ENCODE measurements at places on chromosomes 16 and 17. TPM values are rescaled to one million over a fixed set of nuclear protein-coding genes. Genes with fewer than 3 reads are reported as not detected.
A peak's percentile ranks its signal among the peaks of the same experiment; 100 is the strongest.

DNA sequence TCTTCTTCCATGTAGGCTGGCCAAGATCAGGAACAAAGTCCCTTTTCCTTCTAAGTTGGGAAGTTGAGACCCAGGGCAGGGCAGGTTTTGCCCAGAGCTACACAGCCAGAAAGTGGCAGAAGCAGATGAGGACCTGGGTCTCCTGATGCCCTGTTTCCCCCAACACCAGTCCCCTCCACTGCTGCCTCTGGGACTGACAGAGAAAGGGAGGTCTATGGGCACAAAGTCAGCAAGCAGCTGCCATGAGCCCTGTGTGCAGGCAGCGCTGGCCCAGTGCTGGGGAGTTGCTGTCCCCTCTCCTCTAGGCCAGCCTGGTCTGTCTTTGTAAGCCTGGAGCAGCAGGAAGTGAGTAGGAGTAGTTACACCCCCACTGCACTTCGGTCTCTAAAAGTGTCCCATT, 46.9 kb upstream of the NKD1 start:
- no peak for DNase-seq

DNA sequence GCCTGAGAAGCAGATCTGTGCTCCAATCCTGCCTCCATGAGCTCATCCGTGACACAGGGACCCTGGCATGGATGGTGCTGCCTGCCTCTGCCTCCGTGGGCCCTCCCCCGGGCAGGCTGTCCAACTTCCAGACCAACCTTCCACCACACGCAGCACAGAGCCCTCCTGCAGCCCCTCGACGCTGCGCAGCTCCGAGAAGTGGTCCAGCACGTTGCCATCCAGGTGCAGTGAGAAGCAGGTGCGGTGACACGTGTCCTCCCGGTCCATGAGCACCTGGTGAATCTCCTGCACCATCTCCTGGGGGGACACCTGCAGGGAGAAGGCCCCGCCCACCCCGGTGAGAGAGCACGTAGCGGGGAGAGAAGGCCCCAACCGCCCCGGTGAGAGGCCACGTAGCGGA, 8.4 kb downstream of the CLUH start:
- no peak for DNase-seq

GRCh38 chr16:87252269-87252970, 64.8 kb downstream of the C16orf95 start:
- DNase-seq = no peak

DNA sequence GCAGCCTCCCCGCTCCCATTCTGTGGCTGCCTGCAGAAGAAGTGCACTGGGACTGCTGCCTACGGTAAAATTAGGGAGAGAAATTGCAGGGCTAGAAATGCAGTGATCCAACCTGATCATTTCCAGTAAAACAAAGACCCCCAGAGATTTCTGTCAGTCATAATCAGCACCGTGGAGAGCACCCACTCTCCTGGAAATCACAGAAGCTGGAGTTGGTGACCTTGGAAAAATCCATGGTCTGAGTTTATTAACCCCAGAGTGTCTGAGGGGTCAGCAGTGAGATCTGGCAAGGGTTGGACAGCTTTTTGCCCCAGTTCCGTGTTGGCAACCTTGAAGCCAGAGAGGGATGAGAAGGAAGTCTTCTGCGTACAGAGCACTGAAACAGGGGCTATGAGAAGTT, 7.8 kb downstream of the SYCE1L start:
- no peak for DNase-seq

DNA sequence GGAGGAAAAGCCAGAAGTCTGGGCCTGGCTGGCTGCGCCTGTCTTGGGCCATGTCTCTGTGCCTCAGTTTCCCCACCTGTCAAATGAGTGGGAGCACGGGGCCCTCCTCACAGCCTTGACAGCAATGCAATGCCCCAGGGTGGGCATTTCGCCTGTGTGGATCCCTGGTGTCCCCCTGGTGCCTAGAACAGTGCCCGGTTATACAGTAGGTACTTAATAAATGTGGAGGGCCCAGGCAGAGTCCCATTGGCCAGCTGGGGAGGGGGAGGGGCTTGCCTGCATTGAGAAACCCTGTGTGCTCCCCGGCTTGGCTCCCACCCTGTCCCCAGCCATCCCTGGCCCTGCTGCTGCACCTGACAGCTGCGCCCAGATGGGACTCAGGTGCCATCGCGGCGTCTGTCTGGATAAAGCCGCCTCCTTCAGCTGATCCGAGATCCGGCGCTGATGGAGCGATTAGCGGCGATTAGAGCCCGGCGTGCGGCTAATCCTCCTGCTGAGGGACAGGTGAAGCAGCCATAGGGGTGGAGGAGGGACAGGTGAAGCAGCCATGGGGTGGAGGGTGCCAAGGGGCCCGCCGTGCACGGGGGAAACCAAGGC, 12.4 kb downstream of the ZFPM1 start:
- DNase-seq = no peak

DNA sequence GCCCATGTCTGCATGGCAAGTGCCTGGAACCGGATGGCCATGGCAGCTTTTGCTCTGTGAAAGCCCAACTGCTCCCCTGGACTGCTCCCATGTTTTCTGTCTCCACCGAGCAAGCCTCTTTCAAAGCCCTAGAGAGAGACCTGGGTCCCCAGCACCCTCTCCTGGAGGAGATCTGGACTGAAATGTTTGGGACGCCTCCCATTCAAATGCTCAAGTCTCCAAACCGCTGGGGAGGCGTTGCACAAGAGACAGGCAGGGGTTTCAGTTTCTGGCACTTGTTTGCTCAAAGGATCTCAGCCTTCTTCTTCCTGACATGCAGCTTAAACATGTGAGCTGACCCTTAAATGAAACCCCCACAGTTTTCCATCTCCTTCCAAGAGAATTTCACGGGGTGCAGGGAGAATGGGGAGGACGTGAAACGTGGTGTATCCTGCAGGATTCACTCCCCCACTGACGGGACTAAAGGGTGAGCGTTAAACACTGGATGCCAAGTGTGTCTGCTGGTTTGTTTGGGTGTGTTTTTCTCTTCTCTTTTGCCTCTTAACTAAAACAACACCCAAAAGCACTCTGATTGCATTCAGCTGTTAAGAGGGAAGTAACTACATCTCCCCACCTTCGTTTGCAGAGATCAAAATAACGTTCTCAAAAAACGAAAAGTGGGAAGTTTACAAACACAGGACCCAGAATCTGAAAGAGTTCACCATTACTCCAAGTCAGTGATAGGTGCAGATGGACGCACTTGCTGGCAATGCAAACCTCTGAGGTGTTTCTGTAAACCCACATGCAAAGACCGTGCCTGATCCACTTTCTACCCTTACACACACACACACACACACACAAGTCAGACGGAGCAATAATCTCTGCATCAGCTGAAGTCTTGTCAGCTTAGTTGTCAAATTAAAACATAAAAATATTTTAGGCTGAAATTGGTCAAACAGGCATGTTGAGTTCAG, 256.9 kb downstream of the C16orf95 start:
- DNase-seq = peak; percentile 73

DNA sequence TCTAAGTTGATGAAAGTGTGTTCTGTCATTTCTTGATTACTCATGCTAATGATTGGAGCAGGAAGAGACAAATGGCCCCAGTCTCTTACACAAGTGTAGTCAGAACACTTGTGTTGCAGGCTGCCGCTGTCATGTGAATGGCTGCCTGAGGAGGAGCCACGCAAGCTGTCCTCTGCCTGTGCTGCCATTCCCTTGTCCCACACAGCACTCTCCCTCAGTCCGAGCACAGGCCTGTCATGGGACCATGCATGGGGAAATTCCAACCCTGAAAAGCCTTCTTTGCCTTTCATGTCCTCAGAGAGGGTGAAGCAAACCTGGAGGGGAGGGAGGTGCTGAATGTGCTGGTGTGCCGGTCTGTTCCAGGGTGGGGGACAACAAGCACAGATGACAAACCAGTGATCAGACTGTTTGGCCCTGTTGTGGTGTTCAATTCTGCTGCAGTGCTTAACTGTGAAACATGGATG, 109.4 kb downstream of the MRTFB start:
- DNase-seq = no peak

- no peak for DNase-seq
Observed at GRCh38 chr16:425740-426114, 278 bp downstream of the RAB11FIP3 start.

DNA sequence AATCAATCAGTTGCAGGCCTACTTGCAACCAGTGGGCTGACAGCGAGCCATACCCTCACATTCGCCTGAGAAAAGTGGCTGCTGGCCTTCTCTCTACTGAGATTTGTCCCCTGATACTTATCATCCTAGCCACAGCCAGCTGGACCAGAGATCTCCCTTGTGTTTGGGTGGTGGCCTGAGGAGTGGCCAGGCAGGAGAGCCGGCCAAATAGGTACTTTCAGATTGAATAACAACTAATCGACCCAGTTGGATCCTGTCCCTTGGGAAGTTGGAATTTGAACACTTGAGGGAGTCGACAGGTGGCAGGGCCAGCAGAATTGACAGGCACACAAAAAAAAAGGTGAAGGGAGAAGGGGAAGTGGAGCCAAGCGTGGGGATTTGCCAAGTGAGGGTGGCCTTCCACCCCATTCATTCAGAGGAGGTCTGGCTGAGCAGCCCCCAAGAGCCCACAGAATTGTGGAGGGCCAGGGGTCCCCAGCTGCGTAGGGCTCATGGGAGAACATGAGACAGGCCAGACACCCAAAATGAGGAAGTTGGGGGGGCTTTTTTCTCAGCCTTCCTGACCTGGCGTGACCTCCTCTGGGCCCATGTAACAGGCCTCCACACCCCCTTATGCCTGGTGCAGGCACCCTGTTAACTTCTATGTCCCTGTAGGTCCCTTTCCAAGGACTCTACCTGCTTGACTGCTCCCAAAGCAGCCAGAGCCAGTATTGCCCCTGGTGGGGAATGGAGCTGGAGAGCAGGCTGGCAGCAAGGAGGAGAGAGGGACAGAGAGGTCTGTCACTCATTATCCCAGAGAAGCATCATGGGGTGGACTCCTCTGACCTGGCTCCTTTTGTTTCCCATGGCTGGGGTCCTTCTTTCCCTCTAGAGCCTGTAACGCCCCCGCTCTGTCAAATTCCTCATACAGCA, 2.9 kb upstream of the RANGRF start:
- DNase-seq = no peak

DNA sequence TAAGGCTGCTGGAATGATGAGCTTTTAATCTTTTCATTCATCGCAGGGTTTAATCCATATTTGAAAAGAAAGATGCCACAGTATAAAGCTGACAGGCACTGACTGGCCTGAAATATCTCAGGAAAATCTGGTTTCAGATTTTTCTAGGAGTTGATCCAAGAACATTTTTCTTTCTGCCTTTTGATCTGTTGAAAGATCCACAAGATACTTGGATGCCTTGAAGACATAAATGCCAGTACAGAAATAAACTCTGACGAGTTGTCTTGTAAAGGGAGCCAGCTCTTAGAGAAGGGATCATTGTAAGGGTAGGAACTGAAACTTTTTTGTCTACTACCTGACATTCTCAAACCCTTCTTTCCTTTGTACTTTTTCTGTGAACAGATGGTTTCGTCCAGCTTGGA, 25.4 kb upstream of the KRT20 start:
- peak; percentile 55 for DNase-seq

DNA sequence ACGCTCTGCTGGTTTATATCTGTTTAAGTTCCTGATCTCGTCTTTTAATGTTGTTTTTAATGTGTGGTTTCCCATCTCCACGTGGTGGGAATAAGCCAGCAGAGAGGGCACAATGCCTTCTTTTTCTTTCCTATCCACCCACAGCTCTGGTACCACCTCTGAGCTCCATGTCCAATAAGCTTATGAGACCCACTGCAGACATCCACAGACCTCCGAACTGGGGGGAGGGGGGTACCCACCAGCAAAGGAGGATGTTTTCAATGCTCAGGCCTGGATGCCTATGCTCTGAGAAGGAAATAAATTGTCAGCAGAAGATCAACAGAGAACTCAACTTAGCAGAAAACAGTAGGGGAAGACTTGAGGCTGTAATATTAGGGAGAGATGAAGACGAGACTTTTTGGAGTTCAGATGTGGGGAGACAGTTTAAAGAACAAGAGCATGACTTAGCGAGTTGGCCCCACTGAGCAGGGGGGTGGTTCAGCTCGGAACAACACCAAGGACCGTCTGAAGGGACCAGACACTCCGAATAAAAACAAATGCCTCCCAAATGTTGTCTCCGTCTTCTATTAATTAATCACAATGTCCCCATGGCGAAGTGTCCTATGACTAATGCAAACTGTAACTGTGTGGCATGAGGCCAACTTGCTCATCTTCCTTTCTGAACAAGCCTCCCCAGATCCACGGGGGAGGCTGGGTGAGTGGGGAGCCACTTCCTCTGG, 62.7 kb downstream of the GAS7 start:
- DNase-seq = peak; percentile 56

DNA sequence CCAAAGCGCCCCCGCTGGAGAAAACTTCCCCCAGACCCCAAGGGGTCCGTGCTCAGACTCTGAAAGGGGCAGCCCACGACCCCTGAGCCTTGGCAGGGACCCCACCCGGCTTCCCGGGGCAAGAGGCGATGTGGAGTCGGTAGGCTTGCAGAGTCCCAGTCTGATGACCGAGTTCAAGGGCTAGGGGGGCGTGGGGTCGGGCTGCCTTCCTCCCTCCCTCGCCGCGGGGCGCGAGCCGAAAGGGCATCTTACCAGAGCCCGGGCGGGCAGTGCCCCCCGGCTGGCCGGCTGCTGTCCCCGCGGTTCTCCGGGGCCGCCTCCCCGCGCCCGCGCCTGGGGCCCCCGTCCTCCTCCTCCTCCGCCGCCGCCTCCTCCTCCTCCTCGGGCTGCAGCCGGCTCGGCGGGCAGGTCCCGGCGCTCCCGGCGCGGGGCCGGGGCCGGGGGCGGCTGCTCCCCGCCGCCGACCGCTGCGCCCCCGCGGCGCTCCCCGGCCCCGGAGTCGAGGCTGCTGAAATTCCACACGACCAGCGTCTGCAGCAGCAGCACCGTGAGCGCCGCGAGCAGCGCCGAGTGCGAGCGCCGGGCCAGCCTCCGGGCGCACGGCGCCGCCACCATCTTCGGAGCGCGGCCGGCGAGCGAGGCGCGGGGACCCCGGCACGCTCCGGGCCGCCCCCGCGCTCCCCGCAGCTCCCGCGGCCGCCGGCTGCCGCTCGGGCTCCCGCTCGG, 415 bp downstream of the XYLT1 start:
- DNase-seq = no peak

DNA sequence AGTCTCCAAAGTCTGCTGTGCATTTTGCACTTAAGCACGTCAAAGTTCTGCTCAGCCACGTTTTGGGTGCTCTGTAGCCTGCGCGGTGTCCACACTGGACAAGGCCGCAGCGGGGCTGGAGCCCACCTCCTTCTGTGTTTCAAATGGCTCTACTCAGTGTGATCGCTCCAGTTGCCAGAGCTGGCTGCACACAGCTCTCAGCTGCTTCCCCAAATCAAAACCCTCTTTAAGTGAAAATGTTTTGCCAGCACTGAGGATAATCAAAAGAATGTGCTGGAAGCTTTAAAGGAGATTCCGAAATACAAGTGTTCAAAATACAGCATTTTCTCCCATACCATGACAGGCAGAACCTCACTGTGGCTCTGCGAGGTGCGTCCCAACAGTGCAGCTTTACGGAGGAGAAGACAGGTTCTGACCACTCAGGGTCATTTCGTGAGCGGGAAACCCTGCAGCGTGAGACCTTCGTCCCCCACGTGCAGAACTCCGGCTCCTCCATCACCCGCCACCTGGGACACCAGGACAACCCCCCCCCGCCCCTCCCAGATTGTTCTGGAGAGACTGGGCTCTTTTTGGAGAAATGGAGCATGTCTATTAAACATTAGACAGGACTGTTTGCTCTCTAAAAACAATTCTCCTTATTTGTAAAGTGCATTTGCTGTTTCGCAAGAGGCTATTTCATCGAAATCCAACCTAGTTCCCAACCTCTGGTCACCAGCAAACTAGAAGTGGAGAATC, 16.6 kb downstream of the TBC1D16 start:
- no peak for DNase-seq

- DNase-seq = no peak
Observed at GRCh38 chr17:59830846-59831486, 61.8 kb downstream of the TUBD1 start.

The NPIPB8 gene
- not detected for polyA plus RNA-seq

The XAF1 gene
- 0.50 TPM for polyA plus RNA-seq

The NEK8 gene
- polyA plus RNA-seq = 4.6 TPM

The HOXB1 gene
- polyA plus RNA-seq = not detected

The SERPINF2 gene
- polyA plus RNA-seq = not detected

The CHST5 gene
- polyA plus RNA-seq = not detected

Data from IMR-90 (cell line).